ENCODE measurements at places on chromosomes 4 and X.

DNA sequence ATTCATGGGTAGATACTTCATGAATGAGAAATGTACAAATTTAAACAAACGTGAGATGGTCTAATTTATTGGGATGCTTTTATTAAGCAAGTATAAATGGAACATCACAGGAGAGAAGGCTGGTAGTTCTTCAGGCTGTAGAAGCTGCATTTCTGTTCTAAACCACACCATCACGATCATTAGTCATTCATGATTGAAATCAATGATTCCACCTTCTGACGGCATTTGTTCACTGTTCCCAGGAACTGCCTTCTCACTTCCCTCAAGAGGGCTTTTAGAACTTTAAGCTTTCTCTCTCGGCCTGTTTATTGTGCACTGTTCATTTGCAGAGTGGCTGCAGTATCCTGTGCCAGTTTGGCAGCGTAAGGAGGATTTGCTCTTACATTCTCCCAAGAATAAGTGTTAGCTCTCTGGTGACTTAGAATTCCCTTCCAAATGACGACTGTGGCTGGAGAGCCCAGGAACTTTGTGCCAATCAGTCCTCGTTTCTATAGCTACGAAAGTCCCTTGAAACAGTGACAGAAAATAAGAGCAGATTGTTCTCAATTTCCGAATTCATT lies 54.7 kb downstream of the MFAP3L start:
- DNase-seq: no peak

- no peak for DNase-seq
Measured at GRCh38 chr4:89356086-89356485, 48.5 kb upstream of the GPRIN3 start.

- DNase-seq: no peak
Measured at GRCh38 chr4:39655876-39656275, 17.2 kb upstream of the SMIM14 start.

DNA sequence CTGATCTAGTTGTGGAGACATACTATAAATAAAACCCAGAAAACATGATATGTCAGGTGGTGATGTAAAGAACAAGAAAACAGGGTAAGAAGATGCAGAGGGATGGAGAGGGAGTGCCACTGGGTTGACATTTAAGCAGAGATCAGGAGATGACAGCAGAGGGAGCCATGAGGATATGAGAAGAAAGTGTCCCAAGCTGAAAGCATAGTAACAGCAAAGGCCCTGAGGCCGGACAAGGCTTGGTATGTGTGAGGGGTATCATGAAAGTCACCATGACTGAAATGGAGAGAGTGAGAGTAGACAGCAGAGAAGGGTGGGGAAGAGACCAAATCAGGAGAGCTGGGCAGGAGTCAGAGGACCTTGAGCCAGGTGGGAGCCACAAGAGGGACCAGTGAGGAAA lies 3.4 kb downstream of the GPKOW start:
- DNase-seq: no peak

DNA sequence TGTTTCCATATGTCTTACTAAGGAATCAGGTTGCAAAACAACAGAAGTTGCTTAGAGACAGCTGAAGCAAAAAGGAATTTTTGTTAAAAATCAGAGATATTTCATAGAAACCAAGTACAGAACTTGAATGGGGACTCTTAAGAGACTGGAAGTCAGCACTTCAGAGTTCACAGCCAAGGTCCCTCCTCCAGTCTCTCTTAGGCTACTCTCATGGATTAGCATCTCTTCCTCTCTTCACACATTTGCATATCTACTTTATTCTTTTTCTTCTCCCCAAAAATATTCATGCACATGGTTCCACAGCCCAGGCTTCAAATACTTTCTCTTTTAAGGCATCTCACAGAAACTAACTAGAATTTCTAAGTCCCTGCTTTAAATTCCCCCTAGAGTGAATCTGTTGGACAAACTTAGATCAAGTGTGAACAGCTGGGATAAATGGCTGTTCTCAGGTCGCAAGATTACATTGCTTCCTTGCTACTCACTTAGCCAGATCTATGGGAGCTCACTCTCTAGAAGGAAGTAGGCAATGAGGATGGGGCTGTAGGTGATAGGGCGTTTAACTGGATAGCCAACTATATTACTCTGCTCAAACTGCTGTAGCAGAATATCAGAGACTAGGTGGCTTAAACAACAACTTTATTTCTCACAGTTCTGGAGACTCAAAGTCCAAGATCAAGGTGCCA lies 73.7 kb upstream of the GALNT7 start:
- DNase-seq: no peak

DNA sequence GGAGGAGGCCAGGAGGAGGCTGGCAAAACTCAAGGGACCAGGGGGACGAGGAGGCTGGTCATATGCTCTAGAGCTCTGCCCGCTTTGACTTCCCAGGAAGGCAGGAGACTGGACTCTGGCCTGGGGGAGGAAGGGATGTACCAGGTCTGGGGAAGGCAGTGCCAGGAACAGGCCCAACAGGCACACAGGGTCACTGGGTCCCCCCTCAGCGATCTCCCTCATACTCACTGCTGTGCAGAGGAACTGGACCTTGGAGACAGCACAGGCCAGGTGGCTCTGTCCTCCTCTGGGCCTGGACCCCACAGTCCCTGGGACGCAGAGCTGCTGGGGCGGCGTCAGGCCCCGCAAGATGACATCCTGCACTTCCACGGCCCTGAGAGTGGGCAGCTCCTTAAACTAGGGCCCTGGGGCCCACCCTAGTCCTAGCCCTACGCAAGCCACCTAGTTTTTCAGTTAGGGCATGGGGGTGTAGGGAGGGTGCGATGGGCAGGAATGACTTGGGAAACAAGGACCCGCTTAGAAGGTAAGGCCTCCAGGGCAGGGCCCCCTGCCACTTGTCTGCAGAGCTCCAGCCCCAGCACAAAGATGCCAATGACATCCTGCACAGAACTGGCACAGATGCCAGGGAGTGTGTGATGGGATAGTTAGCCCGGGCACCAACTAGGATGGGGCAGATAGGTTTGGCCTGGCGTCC lies 59.5 kb downstream of the HTRA3 start:
- no peak for DNase-seq
